Suprapubic skin (tissue), 4 donors: ENCODE measurements at places on chromosomes 2 and 18.

DNA sequence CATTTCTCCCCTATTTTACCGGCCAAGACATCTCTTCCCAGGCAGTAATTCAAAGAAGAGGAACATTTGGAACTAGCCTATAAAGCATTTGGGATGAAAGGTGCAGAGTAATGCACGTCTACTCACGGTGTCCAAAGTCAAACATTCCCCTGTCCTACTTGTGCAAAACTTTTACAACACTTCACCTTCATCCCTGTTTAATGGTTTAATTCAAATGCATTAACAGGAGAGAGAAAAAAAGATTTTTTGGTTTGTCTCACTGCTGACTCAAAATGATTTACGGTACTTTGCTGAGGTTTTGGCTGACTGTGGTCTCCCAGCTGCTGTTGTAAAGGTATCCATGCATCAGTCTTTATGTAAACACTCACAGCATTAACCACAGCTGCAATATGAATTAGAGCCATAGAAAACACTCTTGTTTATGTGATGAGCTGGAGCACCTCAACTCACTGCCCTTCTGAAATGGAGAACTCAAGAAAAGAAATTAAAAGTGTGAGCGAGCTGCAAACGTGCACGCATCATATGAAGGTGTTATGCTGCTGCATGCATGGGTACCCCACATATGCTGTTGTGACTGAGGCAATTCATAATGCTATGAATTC, 220.5 kb downstream of the PIEZO2 start:
- DNase-seq: no peak

GRCh38 chr2:42029171-42029570, 18.6 kb upstream of the PKDCC start:
- no peak for DNase-seq

GRCh38 chr2:47675196-47675825, 107.6 kb upstream of the MSH6 start:
- no peak for DNase-seq

DNA sequence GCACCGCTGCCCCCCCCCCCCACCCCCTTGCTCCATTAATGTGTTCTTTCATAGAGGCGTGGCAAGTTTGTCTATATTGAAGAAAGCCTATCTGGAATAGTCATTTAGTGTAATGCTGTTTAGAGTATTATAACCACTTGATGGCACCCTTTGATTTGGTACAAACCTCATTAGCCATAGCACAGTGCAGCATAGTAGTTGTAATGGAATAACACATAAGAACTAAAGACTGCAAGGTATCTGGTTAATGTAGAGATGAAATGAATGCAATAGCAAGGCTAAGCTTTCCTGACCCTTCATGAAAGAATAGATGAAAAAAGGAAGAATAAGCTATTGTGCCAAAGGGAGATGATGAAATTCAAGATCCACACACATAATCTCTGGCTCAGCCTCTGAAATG, 81.9 kb downstream of the EHBP1 start:
- no peak for DNase-seq

GRCh38 chr2:182167882-182168281, 182.2 kb downstream of the PPP1R1C start:
- no peak for DNase-seq

- no peak for DNase-seq
Observed at GRCh38 chr18:64245126-64245861, 96.4 kb upstream of the LINC00305 start.
